Activated CD4-positive, alpha-beta T cell treated with anti-CD3 and anti-CD28 coated beads, Interleukin-2, amount 50 U/mL, for 4 hours (primary cell): ENCODE measurements at places on chromosomes 7 and 10.

DNA sequence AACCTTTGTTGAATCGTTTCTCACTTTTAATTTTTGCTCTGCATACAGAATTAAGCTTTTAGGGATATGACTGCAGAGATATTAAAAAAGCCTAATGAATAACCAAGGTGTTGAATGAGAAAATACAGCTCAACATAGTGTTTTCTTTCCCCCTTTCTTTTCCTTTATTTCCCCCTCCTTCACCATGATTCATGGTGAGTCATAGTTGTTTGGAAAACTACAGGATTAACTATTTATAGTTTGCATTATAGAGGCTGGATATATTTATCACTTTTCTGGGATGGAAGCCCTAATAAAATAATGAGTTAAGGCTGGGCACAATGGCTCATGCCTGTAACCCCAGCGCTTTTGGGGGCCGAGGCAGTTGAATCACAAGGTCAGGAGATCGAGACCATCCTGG is 115.0 kb downstream of the DNAJB9 start:
- DNase-seq = no peak

DNA sequence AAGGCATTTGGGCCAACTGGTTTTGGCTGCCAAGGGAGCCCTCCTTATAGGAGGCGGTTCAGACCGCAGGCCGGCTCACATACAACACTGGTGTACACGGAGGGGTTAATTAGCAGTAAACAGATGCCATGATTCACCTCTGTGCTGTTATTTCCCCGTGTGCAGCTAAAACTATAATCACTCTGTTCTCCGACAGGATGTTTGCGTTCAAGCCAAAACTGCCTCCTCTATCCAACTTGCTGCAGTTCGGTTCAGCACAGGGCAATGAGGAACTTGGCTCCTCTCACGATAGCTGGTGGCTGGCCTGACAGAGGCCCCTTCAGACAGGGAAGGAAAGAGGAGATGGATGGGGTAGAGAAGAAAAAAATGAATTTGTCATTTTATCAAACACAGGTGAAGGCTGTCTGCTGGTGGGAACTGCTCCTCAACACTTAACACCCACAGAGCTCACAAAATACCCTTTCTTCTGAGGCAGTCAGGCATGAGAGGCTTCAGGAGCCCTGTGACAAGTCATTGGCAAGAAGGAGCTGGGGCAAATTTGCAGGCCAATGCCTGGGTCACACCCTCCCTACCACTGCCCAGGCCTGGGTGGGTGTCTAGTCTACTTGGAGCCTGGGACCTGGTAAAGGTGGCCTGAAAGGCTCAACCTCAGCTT is 24.0 kb downstream of the KCNMA1 start:
- DNase-seq = no peak

- no peak for DNase-seq
These were observed 61.7 kb upstream of the PAX2 start for GRCh38 chr10:100683545-100684300.

- no peak for DNase-seq
These were observed 235.7 kb downstream of the AUTS2 start for GRCh38 chr7:69833964-69834363.

DNA sequence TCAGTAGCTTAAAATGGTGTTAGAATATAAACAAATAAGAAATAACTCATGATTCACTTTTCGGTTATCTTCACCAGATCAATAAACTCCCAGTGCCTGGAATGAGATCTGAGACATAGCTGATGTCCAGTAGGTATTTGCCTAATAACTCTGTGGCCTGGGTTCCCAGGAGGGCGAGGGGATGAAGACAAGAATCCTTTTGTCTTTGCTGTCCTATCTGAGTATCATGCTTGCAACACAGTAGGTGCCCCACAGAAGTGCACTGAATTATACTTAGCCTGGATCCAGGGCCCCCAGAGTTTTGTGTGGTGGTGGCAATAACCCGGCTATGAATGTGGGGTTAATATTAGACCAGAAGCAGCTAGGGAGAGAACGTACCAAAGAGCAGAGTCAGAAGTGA is 350.1 kb upstream of the AOAH start:
- DNase-seq = no peak

DNA sequence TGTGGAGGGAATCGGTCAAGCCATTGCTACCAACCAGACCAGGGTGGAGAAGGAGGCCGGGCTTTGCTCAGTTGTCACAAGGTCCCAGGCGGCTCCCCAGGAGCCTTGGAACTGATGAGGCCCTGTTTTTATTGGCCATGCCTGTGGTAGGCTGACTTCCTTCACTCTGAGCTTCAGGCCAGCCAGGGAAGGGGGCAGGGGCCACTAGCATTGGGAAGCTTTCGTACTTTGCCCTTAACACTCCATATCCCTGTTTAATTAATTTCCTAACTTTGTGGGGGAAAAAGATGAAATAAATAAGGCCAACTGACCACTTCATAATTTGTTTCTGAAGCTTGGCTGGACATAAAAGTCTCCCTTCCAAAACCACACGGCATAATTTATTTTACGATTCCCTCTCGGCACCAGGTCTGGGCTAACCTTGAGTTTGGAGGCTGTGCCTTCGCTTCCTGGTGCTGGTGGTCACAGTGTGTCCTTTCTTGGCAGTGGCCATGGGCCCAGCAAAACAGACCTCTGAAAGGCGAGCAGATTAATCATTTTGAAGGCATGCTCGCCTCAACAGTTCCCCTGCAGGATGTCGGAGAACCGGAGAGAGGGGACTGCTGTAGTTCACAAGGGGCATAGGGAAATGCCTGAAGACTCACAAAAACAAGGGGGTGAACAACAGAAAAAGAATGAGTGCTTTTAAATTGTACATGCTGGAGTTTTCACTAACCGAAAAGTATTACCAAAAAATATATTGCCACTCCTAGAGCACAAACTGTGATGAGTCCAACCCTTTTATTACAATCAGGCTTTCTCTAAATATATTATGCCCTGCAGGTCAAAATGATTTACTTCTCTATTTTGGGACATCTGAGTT is 966.0 kb downstream of the LRMDA start:
- DNase-seq = no peak

GRCh38 chr10:126124046-126124445 is 227.7 kb downstream of the FANK1 start:
- DNase-seq = no peak

- no peak for DNase-seq
These were observed 7.8 kb upstream of the RBM28 start for GRCh38 chr7:128351296-128352152.

- no peak for DNase-seq
These were observed 17.6 kb downstream of the CDNF start for GRCh38 chr10:14820010-14820774.

GRCh38 chr7:32501522-32501921 is 6.2 kb downstream of the AVL9 start:
- no peak for DNase-seq

DNA sequence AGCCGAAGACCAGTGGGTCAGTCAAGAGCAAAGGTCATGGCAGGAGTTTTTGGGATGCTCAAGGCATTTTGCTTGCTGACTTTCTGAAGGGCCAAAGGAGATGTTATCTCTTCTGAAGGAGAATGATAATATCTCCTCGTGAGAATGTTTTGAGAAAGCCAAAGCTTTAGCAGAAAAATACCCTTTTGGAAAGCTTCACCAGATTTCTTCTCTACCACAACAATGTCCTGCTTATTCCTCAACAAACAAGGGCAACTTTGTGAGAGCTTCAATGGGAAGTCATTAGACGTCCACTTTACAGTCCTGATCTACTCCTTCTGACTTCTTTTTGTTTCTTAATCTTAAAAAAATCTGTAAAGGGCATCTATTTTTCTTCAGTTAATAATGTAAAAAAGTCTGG is 132.8 kb upstream of the DNAJB12 start:
- no peak for DNase-seq

GRCh38 chr10:113552701-113553100 is at the start of gene HABP2:
HABP2 (plus strand) TSS chr10:113553053; CDS start chr10:113553122, 69 bp downstream.
- no peak for DNase-seq

DNA sequence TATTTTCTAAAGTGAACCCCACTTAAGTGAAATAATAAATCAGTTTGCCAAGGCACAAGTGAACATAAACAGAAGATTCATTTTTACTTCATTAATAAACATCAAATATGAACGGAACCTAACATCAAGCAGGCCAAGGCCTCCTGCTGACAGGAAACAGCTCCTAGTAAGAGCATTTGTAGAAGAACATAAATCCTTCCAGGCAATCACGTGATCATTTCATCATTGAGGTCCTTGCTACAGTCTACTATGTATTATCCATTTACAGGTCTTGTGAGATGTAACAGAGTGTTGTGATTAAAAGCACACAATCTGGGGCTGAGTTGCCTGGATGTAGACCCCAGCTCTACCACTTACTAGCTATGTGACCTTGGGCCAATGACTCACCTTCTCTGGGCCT is 70.6 kb downstream of the CALD1 start:
- DNase-seq = no peak

DNA sequence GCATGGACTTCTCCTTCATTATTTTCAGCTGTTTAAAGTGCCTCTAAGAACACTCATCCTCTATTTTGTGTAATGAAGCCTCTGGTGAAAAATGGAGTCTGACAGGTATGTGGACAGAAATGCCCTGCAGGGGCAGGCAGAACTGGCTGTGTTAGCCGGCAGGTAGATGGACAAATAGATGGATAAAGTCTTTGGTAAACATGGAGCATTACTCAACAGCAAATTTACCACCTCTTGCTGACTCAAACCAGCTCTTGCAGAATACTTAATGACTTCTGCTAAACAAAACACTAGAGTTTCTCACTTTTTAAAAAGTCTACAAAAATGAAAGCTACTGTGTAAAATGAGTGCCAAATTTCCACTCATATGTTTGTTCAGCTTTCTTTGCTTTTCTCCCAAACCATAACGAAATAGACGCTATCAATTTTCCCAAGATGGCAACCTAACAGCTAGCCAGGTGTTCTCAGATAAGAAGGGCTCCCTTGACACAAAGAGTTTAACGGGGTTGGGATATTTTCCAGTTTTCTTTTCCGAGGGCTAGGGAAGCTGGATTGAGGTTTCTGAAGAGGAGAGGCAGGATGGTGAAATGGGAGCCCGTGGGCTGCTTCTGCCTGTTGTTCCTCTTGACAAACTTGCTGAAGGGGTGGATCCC is 71.9 kb upstream of the HABP2 start:
- DNase-seq = no peak

DNA sequence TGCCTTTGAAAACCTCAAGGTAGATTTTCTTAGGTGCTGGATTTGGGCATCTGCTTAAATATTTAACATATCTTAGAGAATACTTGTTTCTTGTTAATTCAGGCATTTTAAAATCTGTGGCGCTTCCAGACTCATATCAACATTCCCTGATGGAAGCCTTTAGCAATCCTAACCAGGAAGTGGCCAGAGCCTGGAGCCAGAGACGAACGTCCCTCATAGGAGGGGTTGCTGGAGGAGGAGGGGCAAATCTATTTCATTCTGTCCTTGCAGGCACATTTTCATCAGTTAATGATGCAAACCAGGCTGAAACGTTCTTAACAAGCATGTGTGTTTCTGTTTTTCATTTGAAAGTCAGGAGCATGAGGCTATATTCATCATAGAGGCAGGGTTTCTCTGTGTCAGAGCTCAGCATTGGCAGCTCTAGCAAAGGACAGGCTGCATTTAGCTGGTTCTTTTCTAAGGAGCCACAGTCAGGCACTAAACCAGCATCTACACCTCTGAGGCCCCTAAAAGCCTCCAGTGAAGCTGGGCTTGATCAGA is 17.8 kb upstream of the IFIT2 start:
- no peak for DNase-seq

DNA sequence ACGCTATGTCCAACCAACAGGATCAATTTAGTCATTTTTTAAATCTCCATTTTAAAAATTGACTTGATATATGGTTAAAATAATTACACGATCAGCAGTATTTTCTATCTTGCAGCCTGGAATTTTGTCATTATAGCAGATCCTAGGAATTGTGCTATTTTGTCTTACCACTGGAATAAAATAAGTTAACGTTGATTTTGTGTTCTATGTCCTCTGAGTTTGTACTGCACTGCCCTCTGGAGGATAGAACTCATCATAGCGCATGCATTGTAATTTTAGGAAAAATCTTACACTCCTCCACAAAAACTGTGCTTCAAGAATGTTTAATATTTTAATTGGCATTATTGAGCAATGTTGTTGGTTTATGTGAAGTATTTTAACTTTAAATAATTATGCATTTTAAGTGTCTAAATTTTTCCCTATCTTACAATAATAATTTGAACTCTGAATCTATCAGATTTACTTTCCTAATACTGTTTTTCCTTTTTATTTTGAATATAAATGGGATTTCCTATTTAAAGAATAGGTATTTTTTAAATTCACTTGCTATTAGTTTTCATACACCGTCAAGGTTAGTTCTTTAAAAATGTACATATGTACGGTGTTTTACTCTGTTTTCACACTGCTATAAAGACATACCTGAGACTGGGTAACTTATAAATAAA is 220.1 kb downstream of the PPP1R3A start:
- no peak for DNase-seq

- no peak for DNase-seq
These were observed 34.8 kb downstream of the NEUROG3 start for GRCh38 chr10:69538461-69538860.

- DNase-seq = no peak
These were observed 54.7 kb upstream of the AFAP1L2 start for GRCh38 chr10:114458955-114459354.

DNA sequence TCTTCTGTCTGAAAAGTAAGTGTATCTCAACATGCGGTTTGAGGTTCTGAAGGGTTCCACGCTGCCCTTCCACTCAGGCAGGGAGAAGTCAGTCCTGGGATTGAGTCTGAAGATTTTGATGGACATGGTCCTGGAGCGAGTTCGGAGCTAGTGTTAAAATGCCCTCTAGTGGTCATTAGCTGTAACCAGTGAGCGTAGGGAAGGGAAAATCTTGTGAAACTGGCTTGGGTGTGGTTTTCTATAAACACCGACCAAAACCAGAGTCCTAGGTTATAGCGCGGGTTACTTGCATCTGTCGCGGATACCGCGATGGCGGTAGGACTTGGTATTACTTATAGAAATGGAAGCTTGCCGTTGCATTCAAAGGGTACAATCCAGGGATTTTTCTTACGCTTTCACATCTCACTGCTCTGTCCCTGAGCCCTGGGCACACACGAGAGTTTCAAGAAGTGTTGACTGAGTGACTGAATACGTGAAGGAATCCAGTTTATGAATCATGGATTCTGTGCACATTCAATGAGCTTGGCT is 348.2 kb upstream of the C7orf33 start:
- no peak for DNase-seq

- DNase-seq = no peak
These were observed 23.2 kb downstream of the PLAC9 start for GRCh38 chr10:80155696-80156215.

- no peak for DNase-seq
These were observed 34.4 kb upstream of the SLC29A4 start for GRCh38 chr7:5248201-5248885.
